ENCODE measurements at places on chromosomes 2 and 18.

- no peak for DNase-seq
Observed at GRCh38 chr2:158665536-158666302, 129.4 kb upstream of the DAPL1 start.

DNA sequence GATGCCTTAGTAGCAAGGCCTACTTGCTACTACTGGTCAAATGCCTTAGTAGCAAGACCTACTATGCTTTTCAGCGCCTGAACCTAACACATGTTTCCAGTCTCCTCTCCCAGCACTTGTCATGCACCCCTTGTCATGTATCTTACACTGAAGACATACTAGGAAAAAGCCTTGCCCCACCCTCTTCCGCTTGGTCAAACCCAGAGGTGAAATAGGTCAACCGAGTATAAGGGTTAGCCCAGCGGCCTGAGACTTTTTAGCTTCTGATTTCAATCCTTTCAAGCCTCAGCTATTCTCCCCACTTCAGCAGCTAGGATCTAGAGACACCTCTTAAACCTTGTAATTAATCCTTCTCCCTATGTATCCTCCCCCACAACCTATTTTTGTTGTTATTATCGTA lies 73.3 kb downstream of the UPP2 start:
- no peak for DNase-seq

DNA sequence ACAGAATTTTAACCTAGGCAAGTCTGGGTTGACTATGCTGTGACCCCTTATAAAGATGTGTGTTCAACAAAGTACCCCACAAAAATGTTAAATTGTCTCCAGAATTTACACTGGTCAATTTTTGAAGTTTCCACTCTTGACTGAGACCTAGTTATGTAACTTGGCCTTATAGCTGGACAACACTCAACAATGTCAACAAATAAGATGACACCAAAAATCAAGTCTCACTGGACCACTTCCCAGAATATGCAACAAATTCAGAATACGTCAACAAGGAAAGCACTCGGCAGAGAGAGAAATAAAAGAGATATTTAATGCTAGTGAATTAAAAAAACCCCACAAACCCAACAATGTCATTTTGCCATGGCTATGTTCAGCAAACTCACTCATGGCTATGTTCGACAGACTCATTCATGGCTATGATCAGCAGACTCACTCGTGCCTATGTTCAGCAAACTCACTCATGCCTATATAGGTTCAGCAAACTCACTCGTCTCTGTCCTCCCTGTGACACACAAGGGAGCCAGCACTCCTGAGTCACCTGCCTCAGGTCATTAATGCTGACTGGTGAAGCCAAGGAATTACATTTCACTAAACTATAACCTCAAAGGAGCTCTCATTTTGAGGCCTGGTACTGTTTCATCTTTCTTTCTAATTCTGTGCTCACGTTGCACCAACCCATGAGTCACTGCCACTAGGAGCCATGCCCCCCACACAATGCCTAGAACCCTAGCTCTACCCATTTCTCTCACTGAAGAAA lies 72.7 kb downstream of the PTPN2 start:
- DNase-seq = no peak

- no peak for DNase-seq
Observed at GRCh38 chr18:49691177-49691608, 122.1 kb downstream of the ACAA2 start.

DNA sequence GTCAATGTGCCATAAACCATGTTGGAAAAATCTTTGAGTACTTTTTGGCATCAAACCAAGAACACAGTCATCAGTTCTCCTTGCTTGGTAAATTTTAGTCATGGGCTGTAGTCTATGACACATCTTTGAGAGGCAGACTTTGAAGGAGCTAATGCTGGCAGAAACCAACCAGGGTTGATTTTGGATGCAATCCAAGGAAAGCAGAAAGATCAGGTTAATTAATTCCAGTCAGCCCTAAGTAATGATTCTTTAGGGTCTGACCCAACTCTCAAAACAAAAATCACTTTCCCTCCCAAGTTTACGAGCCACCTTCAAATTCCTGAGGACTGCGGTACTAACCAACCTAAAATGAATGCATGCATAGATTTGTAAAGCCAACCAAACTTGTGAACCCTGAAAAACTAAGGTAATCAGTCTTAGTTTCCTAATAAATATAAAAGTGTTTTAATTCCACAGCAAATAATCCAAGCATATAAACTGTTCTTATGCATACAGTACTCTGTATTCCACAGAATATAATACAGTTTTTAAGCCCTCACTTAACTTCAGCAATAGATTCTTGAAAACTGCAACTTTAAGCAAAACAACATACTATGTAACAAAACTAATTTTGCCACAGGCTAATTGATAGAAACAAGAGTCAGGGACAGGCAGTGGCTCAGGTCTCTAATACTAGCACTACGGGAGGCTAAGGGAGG lies 22.0 kb downstream of the AP1S3 start:
- DNase-seq = peak; percentile 79

DNA sequence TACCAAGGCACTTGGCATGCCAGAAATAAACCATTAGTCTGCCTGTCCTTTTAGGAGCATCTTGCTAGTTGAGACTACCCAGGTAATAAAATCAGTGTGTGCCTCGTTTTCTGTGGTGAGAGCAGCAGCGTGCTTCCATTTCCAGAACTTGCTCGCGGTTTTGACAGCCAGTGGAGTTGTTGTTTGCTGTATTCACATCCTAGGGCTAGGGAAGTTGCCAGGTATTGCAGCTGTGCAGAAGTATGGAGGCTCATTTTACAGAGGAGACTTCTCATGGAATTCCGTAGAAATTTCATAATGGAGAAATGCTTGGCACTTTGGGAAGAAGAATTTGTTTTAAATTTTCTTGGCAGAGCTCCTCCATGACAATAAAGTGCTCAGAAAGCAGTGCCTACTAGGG lies 1355.1 kb upstream of the ZEB2 start:
- DNase-seq = no peak

- DNase-seq = no peak
Observed at GRCh38 chr2:172087780-172088244, 2.5 kb downstream of the DLX1 start.

DNA sequence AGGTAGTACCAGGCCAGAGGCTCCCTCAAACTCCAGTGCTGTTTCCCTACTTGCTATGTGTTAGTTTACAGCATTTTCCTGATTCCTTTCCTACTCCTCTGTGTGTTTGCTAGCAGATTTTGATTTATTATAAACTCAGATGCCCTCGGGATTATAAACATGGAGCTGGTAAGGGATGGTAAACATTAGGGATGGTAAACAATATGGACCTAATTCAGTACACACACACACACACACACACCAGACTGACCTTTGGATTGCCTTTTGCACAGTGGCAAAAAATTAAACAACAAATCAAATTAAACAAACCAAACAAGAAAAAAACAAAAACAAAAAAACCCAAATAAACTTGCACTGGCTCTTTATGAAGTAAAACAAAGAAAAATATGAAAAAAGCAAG lies 55.4 kb upstream of the ACVR1 start:
- DNase-seq = no peak

GRCh38 chr2:36785179-36785795 lies 88.8 kb downstream of the VIT start:
- peak; percentile 61 for DNase-seq

All from SW 1271 (cell line).